ENCODE measurements at places on chromosomes 6 and 20.

GRCh38 chr6:33247977-33248642, 23.6 kb downstream of the VPS52 start:
- DNase-seq, result peak; percentile 90

GRCh38 chr20:49696594-49696993, 17.1 kb downstream of the B4GALT5 start:
- DNase-seq, result no peak

GRCh38 chr6:122154155-122154554, 245.3 kb upstream of the HSF2 start:
- no peak for DNase-seq

- no peak for DNase-seq
Measured at GRCh38 chr6:167267921-167268401, 23.2 kb upstream of the UNC93A start.

GRCh38 chr20:31841928-31842327, 3.5 kb downstream of the FOXS1 start:
- peak; percentile 88 for DNase-seq

DNA sequence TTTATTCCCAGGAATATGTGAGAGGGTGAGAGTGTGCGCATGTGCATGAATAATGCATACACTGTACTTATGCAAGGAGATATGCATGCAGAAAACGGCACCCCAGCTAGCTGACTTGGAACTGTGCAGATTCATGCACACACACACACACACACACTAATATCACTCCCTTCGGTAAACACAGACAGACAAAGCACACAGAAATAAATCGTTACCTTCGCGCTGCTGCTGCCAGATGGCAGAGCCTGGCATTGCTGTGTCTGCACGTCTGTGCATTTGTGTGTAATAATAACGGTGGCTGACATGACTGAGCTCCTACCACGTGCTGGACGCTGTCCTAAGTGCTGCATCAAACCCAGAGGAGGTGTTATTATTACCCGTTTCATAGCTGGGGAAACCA, 36.8 kb downstream of the PREX1 start:
- no peak for DNase-seq

All from coronary artery (tissue), 2 donors.